ENCODE measurements at places on chromosomes 7 and 10.

- peak; percentile 92 for DNase-seq
Observed at GRCh38 chr7:140696024-140696679, 356 bp upstream of the NDUFB2 start.

DNA sequence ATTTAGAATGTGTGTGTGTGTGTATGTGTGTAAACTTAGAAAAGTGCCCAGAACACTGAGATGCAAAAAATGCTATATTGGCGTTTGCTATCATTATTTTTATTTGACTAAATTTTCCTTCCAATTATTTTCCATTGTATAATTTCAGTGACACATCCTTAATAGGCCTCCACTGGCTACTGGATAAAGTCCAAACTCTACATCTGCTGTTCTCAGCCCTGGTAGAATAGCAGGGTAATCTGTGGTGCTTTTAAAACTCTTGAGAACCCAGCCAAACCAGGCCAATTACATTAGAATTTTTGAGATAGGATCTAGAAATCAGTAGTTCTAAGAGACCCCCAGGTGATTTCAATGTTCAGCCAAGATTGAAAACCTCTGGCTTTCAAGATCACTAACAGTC lies 66.4 kb downstream of the ZNF503 start:
- no peak for DNase-seq

DNA sequence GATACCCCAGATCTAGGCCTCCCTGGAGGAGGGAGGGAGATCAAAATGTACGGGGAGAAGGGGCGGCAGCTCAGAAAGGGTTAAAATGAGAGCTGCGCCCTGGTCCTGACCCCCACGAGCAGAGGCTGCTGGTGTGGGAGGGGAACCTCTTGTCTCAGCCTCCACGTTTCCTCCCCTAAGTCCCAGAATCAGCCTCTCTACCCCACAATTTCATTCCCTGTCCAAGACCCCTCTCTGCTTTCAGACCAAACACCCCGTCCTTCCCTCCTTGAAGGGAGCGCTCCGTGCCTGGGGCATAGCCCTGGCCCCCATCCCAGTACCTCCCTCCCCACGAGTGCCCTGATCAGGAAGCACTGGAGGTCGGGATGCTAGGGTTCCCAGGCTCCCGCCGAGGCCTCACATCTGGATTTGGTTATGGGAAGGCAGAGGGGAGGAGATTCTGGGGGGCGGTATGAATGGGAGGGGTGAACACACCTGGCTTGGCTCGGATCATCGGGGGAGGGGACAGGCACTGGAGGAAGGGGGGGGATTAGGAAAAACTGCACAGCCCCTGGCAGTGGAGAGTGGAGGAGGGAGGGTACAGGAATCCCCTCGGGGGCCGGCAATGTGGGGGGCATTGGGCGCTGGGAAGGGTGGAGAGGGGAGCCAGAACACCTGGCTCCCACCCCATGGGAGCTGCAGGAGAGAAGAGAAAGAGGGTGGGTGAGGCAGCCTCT lies 2.7 kb downstream of the EPHB4 start:
- DNase-seq = no peak

GRCh38 chr10:116720668-116721546 lies 21.5 kb downstream of the HSPA12A start:
- DNase-seq = no peak

DNA sequence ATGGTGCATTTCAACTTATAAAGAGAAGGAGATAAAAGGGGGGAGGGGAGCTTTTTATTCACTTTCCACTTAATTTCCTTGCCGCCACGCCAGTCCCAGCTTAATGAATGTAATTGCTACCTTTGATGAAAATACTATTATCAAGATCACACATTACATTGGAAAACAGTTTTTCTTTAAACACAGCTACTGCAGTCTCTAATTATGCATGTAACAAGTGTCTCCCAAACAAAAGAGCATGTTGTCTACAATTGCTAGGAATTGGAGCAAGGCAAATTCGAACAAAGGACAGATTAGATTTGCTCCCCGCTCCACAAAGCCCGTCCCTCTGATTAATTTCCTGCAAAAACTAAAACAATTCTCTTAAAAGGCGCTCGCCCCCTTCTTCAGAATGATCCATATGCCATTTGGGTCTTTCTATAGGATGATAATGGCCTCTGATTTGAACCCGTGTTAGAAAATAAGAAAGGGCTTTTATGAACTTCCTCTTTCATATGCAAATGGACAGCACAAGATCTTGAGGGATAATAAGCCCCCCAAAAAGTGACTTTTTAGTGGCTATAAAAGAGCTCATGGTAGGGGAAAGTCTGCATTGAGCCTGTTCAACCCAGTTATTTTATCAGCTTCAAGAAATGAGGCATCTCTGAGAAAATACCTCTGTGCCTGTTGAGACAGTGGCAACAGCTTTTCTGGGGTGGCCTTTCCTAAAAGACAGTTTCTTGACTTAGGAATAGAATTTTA lies 60.6 kb downstream of the ACADSB start:
- DNase-seq = no peak

All from CD4-positive, alpha-beta T cell treated with Interleukin-1 beta for 1 hour (primary cell).